ENCODE measurements at places on chromosomes 7 and 10. TPM values are rescaled to one million over a fixed set of nuclear protein-coding genes. Genes with fewer than 3 reads are reported as not detected.

GRCh38 chr10:86798025-86798424, 41.6 kb downstream of the BMPR1A start:
- DNase-seq: no peak

DNA sequence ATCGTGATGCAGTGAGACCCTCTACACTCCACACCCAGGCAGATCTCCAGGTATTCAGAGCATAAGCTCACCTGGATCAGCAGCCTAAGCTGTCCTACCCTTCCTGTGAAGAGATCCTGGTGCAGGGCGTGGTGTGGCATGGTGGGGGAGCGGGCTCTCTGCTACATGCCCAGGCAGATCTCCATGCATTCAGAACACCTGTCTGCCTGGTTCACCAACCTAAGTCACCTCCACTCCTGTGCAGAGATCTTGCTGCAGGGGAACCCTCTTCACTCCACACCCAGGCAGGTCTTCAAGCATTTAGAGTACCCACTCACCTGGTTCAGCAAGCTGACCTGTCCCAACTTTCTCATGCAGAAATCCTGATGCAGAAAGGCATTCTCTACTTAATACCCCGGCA, 394.4 kb upstream of the SEMA3A start:
- no peak for DNase-seq

DNA sequence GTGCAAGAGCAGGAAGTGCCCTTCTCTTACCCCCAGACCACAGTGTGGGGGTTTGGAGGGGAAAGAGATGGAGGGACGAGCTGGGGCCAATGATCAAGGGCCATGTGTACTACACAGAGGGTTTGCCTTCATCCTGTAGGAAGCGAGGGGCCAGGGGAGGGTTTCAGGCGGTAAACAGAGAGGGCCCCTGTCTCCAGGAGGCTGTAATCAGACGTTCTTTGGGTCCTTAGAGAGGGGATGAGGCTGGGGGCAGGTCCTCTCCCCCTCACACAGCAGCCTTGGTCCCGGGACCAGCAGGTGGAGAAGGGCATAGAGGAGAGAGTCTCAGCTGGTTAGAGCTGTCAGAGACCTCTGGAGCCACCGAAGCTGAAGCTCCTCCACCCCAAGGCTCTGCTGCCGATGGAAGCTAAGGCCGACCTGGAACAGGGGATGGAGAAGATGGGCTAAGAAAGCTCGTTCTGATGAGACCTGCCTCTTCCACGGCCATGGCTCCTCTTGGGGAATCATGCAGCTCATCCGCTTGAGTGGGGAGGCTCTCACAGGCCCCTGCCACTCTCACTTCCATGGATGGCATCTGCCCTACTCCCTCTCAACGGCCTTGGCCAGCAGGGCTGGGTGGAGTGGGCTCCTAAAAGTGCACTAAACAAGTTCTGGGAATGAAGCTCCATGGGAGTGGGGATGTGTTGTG, 3.5 kb downstream of the LOXL4 start:
- no peak for DNase-seq

DNA sequence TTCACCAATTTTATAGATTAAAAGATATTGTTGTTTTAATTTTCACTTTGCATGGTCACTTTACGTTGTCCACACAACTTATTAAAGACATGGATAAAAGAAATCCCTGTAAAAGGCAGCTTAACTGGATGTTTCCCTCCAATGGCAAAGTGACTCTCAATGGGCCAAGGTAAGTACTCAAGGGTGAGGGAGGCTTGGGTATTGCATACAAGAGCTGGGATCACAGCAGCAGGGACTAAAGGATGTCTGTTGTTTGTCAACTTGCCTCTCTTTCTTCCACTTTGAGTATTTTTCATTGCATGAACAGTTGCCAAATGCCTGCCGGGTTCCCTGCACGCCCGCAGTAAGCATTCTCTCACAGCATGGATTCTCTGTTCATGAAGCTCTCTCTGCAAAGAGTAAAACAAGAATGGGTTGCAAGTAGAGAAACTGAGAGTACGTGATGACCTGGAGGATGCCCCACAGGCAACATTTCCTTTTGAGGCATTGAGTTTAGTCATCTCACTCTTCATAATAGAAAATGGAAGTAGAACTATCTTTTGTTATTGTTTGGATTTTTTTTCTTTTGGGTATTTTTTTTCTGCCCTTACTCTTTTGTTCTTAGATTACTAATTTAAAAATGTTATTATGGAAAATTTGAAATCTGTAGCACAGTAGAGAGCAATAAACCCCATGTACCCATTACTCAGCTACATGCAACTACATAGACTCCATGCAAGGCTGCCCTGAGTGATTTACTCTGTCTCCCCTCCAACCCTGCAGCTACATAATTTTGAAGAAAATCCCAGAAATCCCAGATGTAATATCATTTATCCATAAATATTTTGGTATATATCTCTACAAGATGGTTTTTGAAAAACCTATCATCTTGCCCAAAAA, 26.3 kb downstream of the GPR141 start:
- DNase-seq: no peak

- no peak for DNase-seq
Observed at GRCh38 chr7:130293521-130293920, 560 bp downstream of the CPA4 start.

- no peak for DNase-seq
Observed at GRCh38 chr10:117367718-117368117, 7.5 kb downstream of the PDZD8 start.

DNA sequence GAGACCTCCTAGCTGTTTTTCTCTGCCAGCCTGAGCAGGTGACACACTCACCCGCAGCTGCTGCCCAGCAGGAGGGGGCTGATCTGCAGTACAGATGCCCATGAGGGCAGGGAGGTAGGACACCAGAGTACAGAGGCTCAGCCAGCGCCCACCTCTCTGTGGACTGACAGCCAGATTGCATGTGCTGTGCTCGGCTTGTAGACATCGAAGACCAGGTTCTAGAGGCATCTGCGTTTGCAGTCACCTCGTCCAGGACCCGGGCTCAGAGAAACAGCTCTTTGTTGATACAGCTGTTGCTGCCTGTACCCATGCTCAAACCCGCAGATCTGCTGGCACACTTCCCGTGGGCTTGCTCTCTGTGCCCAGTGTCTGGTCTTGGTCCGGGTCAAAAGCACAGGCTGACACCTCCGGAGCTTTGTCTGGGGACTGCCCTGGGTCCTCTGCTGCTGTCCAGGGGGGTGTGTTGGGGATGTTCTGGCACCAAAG, 224.7 kb downstream of the GLRX3 start:
- no peak for DNase-seq

- peak; percentile 19 for DNase-seq
Observed at GRCh38 chr10:13450069-13450468, 78.7 kb downstream of the BEND7 start.

DNA sequence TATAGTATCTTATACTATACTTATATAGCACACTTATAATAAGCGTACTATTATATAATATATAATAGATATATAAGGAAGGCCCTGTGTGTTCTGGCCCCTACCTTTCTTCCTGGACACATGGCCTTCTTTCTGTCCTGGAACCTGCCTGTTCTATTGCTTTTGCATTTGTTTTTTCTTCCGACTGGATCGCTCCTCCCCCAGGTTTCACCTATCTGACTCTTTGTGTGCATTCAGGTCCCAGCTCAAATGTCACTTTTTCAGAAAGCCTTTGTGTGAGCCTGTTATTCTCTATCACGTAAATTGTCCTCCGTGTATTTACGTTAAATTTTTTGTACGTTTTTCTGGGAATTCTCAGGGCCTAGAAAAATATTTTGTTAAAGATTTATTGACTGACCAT, 2.9 kb upstream of the TRIM8 start:
- DNase-seq: no peak

DNA sequence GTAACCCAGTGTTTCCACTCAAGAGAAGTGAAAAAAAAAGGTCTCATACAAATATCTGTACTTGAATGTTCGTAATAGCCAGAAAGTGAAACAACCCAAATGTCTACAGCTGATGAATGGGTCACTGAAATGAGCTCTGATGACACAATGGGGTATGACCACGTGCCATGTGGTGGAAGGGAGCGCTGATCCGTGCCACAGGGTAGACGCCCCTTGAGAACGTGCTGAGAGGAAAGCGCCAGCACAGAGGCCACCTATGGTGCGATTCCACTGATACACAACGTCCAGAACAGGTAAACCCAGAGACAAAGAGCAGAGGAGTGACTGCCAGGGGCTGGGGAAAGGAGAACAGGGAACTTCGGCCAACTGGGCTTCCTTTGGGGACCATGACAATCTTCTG, 50.3 kb downstream of the MAD1L1 start:
- no peak for DNase-seq

DNA sequence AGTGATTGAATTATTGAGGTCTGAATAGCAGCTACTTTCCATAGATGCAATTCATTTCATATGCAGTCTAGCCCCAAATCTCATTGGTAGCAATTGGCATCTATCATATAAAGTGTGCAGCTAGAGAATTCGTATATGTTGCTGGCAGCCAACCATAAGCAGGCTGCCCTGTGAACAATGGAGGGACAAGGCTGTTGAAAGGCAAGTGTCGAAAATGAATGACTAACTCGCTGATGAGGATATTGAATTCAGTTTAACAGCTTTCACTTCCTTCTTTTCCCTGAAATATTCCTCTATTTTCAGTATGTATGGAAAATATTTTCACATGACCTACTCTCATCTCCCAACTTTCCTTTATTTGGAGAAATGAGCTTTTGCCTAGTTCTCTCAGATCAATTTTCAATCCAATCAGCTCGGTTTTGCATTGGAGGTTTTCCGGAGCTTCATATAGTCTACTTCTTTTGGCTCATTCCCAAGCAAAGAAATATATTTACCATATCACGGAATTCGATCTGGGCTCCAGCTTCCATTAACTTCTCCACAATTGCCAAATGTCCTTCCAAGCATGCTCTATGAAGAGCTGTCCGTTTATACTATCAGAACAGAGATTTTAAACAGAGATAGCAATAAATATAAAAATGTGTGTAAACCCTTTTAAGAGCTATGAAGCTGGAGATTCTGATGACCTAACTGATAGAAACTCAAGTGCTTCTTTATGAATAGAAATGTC, 3.5 kb downstream of the ANKRD1 start:
- peak; percentile 21 for DNase-seq

DNA sequence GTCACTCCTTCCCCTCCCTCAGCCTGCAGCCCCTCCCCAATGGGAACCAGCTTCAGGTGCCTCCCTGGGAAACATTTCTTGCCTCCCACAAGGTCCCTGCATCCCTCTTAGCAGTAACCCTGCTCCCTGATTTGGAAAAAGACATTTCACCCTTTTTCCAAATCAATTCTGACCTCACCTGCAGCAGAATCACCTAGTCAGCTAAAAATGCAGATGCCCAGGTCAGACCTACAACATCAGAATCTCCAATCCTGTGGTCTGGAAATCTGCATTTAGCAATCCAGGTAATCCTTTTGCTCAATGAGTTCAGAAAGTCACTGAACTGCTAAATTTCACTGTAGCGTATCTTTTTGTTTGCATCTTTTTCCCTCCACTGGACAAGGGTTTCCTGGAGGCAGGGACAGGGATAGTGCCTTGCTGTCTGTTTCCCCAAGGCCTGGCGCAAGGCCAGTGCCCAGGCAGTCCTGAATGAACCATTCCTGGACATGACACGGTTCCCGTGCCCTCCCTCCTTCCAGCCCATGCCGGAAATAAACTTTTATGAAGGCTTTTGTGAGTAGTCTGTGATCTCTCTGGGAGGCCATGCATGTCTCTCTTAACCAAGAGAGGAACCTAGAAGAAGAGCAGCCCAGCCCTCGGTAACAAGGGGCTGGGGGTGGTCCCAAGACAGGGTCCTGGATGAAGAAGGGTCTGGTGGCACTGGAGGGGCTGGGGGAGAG, 44.0 kb downstream of the COL13A1 start:
- peak; percentile 61 for DNase-seq

The ANAPC16 gene
- total RNA-seq: 43.2 TPM

The ITGB1 gene
- total RNA-seq: 1,751 TPM

All from fibroblast of villous mesenchyme (primary cell).